ENCODE measurements at places on chromosomes 13 and 19. TPM values are rescaled to one million over a fixed set of nuclear protein-coding genes. Genes with fewer than 3 reads are reported as not detected.

Gene BRME1
- 6.3 TPM for total RNA-seq

Gene N4BP2L1
- 54.3 TPM for total RNA-seq

Gene COQ8B
- total RNA-seq, result 50.8 TPM

Gene HMGB1
- total RNA-seq, result 269 TPM

Gene ZNF555
- 4.6 TPM for total RNA-seq

DNA sequence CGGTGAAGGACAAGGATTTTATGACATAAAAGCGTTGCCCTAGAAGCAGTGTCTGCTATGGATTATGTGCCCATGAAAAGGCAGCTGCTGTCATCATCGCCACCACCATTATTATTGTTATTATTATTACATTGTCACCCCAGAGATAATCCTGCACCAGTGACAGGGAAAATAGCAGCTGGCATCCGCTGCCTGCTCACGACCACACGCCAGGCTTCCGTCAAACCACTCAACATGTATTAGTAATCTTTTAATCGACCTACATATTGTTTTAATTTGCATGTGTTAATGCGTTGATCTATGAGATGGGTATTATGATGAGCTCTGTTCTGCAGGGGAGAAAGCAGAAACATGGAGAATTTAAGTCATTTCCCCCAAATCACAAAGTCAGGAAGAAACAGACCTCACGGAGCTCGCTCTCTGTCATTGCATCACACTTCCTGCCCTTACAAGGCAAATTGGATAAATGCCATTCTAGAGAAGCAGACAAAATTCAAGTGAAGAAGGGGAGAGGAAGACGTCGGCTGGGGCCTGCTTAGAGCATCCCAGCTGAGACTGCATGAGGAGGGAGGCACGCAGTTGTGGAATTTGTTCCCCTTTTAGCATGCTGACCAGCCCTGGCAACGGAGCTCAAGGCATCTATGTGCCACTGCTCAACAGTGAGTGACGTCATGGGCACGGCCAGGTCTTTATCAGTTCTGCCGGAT lies at the start of gene FFAR3:
TSS of gene FFAR3 (plus strand) at position 594 of the 707 bp plus-strand sequence. CDS start 431 bp downstream, outside the sequence.
- H3K4me1 ChIP-seq, result no peaks in the 10 kb centered on the region
- H3K4me3 ChIP-seq, result no peak within 1 kb of the TSS
- H3K27me3 ChIP-seq, result peaks cover 3% of the 10 kb centered on the region
- no peak for DNase-seq
- H3K27ac ChIP-seq, result no peak within 1 kb of the TSS

DNA sequence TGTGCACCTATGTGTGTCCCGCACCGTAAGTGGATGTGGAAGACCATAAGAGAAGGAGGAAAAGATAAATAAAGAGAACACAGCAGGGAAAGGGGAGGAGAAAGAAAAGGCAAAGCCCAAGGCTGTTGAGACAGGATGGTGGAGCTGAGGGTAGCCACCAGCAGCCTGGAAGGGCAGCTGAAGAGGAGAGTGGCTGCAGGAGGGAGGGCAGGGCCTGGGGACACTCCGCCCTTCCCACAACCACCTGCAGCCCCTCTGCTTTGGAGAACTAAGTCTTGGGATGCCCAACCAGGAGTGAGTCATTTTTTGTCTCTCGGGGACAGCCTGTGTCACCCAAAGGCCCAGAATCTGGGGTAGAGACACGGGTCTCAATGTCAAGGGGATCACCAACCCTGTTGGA lies 26.4 kb upstream of the CCNE1 start:
- DNase-seq, result no peak
- no peak overlapping the region for H3K27ac ChIP-seq
- no peak overlapping the region for H3K4me3 ChIP-seq

DNA sequence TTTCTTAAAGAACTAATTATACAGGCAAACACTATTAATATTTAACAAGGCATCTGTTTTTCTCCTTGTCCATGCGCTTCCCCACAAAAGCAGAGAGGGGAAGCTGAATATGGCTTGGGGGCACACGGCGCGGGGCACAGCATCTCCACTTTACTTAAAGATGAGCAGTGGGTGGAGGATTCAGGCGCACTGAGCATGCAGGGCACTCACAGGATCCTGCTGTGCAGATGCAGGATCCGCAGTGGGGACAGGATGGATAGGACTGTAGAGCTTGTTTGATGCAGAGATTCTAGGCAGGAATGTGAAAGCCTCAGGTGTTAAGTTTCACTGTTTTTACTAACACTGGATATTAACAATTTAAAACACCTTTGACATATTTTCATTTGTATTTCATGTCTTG lies 43.3 kb downstream of the ATP11A start:
- no peak for DNase-seq
- no peak overlapping the region for H3K27ac ChIP-seq
- H3K4me3 ChIP-seq, result no peak overlapping the region
- H3K36me3 ChIP-seq, result no peaks in the 10 kb centered on the region
- no peaks in the 10 kb centered on the region for H3K27me3 ChIP-seq

GRCh38 chr13:84649853-84650252 lies 767.6 kb upstream of the SLITRK1 start:
- H3K4me1 ChIP-seq, result no peaks in the 10 kb centered on the region
- no peaks in the 10 kb centered on the region for H3K27me3 ChIP-seq
- H3K27ac ChIP-seq, result no peak overlapping the region
- no peaks in the 10 kb centered on the region for H3K36me3 ChIP-seq
- H3K4me3 ChIP-seq, result no peak overlapping the region

GRCh38 chr13:25912961-25913360 lies 138.9 kb downstream of the SHISA2 start:
- no peak for DNase-seq
- H3K27me3 ChIP-seq, result no peaks in the 10 kb centered on the region
- H3K27ac ChIP-seq, result no peak overlapping the region
- H3K4me3 ChIP-seq, result no peak overlapping the region
- H3K4me1 ChIP-seq, result no peaks in the 10 kb centered on the region
- H3K36me3 ChIP-seq, result no peaks in the 10 kb centered on the region

- H3K27ac ChIP-seq, result no peak overlapping the region
- H3K4me3 ChIP-seq, result no peak overlapping the region
- H3K27me3 ChIP-seq, result no peaks in the 10 kb centered on the region
- no peaks in the 10 kb centered on the region for H3K4me1 ChIP-seq
- H3K36me3 ChIP-seq, result no peaks in the 10 kb centered on the region
- no peak for DNase-seq
Measured at GRCh38 chr13:63198071-63198470, 1782.4 kb upstream of the PCDH20 start.

DNA sequence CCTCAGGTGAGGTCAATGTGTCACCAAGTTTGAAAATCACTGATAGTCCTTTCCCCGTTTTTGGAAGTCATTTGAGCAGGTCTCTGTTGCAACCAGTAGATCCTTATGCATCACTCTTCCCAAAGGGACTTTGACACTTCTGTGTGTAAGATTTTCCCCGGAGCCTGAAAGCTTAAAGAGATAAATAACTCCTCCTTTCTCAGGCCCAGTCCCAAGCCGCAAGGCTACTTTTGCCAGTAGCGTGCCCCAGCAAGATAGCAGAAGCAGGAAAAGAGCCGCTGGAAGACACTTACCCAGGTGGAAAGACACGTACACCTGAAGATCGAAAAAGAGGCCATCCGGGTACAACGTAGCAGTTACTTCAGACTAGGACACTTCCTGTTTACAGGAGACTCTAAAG lies 106.9 kb downstream of the CYSLTR2 start:
- DNase-seq, result no peak
- no peak overlapping the region for H3K27ac ChIP-seq
- no peaks in the 10 kb centered on the region for H3K4me1 ChIP-seq
- no peaks in the 10 kb centered on the region for H3K36me3 ChIP-seq
- H3K27me3 ChIP-seq, result no peaks in the 10 kb centered on the region

DNA sequence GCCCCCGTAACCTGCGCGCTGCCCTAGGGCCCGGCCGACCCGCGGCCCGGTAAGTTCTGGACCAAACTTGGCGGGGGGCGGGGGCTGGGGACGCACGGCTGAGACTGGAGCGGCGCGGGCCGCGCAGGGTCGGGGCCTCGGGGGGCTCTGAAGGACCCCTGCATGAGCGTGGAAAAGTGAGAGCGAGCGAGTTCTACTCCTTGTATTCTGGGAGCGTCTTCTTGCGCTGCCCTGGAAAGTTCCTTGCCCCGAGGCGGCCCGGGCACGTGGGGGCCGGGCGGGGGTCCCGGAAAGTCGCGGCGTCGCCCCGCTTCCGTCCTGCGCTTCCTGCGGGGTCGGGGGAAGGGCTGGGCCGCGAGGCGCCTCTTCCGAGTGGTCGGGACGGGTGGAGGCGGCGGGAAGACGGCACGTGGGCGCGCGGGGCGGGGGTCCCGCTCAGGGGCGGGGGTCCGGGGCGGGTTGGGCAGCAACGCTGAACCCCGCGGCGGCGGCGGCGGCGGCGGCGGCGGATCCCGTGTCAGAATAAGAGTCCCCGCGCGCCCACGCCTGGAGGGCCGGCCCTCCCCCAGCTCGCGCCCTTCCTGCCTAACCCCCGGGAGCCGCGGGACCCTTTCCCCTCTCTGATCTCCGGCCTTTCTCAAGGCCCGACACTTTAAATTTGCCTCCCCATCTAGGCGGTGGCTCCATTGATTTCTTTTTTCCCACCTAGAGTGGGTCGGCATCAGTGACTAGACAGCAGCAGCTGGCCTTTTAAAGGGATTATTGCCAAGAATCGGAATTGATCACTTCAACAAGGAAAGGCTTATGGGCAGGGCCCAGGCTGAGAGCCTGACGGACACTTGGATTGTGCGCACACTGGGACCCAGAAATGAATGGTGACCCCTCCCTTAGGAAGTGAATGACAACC lies 749 bp downstream of the GATAD2A start:
- H3K36me3 ChIP-seq, result no peaks in the 10 kb centered on the region
- H3K4me3 ChIP-seq, result peak overlapping the region; percentile 93
- H3K27ac ChIP-seq, result peak overlapping the region; percentile 89
- DNase-seq, result no peak
- H3K27me3 ChIP-seq, result no peaks in the 10 kb centered on the region

GRCh38 chr19:45249261-45250033 lies 1.6 kb upstream of the MARK4 start:
- no peaks in the 10 kb centered on the region for H3K27me3 ChIP-seq
- H3K4me3 ChIP-seq, result no peak overlapping the region
- no peak overlapping the region for H3K27ac ChIP-seq
- peaks cover 14% of the 10 kb centered on the region for H3K4me1 ChIP-seq

GRCh38 chr13:78598966-78599644 lies 4.2 kb downstream of the POU4F1 start:
- H3K27ac ChIP-seq, result no peak overlapping the region
- DNase-seq, result no peak
- H3K4me3 ChIP-seq, result no peak overlapping the region
- H3K36me3 ChIP-seq, result no peaks in the 10 kb centered on the region
- peaks cover 4% of the 10 kb centered on the region for H3K4me1 ChIP-seq
- H3K27me3 ChIP-seq, result peaks cover 8% of the 10 kb centered on the region

- no peaks in the 10 kb centered on the region for H3K36me3 ChIP-seq
- H3K27me3 ChIP-seq, result no peaks in the 10 kb centered on the region
- H3K4me1 ChIP-seq, result peaks cover 24% of the 10 kb centered on the region
- H3K27ac ChIP-seq, result peak overlapping the region; percentile 75
- peak overlapping the region; percentile 60 for H3K4me3 ChIP-seq
Measured at GRCh38 chr19:45075301-45076028, 813 bp downstream of the ZNF296 start.

DNA sequence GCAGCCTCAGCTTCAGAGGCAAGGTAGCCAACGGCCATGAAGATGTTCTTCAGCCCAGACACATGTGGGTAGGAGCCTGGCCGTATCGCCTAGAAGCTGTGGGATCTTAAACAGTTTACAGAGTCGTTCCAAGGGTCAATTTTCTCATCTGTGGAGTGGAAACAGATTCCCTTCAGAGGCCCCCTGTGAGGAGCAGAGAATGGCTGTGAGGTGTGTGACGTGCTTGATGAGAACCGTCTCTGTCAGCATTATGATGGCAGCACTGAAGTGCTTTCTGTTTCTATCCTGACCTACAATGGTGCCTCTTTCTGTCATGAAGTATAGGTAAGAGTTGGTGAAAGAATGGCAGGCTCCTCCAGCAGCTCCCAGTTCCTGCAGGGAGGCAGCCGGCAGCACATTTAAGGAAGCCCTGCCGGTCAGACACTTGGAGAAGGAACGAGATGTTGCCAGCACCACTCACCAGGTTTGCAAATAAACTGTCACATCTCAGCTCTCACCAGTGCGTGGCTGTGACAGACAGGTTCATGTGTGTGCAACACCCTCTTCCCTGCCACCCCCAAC lies 277.3 kb downstream of the FOXO1 start:
- H3K36me3 ChIP-seq, result no peaks in the 10 kb centered on the region
- H3K4me1 ChIP-seq, result no peaks in the 10 kb centered on the region
- no peaks in the 10 kb centered on the region for H3K27me3 ChIP-seq
- H3K4me3 ChIP-seq, result no peak overlapping the region
- DNase-seq, result no peak

GRCh38 chr13:97058391-97058790 lies 64.1 kb upstream of the OXGR1 start:
- DNase-seq, result no peak
- H3K4me1 ChIP-seq, result no peaks in the 10 kb centered on the region
- no peaks in the 10 kb centered on the region for H3K36me3 ChIP-seq
- H3K27ac ChIP-seq, result peak overlapping the region; percentile 2
- H3K4me3 ChIP-seq, result no peak overlapping the region

- no peaks in the 10 kb centered on the region for H3K4me1 ChIP-seq
- no peak overlapping the region for H3K27ac ChIP-seq
- no peaks in the 10 kb centered on the region for H3K27me3 ChIP-seq
- DNase-seq, result no peak
- no peak overlapping the region for H3K4me3 ChIP-seq
Measured at GRCh38 chr19:35034005-35034502, 3.8 kb downstream of the SCN1B start.

DNA sequence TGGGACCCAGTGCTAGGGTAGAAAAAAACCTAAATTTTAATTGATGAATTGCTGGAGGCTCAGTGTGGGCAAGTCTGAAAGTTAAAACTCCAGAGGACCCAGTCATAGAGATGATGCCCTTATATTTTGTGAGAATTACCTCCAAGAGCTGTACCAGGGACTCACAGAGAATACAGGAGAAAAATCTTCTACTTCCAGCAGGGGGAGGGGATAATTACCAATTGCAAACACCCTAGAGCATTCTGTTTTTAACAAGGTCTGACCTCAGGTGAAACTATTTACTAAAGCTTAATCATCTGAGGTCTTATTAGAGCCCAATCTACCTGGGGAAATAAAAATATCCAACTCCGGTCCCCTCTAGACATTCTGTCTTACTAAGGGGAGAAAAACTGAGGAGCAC lies 994.7 kb upstream of the MIR17HG start:
- no peak overlapping the region for H3K4me3 ChIP-seq
- H3K27me3 ChIP-seq, result no peaks in the 10 kb centered on the region
- no peak for DNase-seq
- no peaks in the 10 kb centered on the region for H3K36me3 ChIP-seq
- no peak overlapping the region for H3K27ac ChIP-seq

DNA sequence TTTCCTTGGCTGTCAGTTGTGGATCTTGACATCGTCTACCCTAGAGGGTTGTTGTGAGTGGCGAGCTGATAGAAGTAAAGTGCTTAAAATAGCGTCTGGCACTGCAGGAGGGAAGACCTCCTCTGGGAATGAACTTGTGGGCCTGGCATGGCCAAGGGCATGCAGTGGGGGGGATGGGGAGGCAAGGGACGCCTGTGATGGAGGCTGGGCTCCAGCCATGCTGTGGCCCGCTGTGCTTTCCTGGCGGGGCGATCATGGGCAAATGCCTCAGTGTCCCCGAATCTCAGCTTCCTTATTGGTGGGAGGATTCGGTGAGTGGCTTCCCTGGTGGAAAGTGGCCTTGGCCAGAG lies 10.7 kb downstream of the CARM1 start:
- no peak overlapping the region for H3K27ac ChIP-seq
- DNase-seq, result no peak
- H3K27me3 ChIP-seq, result no peaks in the 10 kb centered on the region
- no peaks in the 10 kb centered on the region for H3K4me1 ChIP-seq
- H3K4me3 ChIP-seq, result no peak overlapping the region

Data from breast epithelium (tissue), 4 donors.